ENCODE measurements at places on chromosomes 13 and 19.

GRCh38 chr19:2771786-2772674, 11.0 kb downstream of the SGTA start:
- DNase-seq = no peak

DNA sequence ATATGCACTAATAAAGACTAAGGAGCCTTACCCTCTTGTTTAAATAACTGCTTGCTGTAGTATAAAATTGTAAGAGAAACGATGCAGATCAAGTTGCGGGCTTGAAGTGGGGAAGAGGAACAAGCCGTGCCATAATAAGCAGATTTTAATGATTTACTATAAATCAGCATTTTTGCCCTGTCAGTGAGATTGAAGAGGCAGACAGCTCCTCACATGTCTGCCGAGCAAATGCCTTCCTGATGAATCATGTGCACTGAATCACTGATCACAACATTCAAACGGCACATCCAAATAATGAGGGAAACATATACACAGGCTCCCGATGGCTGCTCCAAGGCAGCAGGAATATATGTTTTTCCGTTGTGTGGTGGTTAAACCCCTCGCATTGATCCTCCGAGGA, 282.9 kb downstream of the TSHZ3 start:
- no peak for DNase-seq

GRCh38 chr19:6678690-6679109, 8.7 kb upstream of the TNFSF14 start:
- no peak for DNase-seq

DNA sequence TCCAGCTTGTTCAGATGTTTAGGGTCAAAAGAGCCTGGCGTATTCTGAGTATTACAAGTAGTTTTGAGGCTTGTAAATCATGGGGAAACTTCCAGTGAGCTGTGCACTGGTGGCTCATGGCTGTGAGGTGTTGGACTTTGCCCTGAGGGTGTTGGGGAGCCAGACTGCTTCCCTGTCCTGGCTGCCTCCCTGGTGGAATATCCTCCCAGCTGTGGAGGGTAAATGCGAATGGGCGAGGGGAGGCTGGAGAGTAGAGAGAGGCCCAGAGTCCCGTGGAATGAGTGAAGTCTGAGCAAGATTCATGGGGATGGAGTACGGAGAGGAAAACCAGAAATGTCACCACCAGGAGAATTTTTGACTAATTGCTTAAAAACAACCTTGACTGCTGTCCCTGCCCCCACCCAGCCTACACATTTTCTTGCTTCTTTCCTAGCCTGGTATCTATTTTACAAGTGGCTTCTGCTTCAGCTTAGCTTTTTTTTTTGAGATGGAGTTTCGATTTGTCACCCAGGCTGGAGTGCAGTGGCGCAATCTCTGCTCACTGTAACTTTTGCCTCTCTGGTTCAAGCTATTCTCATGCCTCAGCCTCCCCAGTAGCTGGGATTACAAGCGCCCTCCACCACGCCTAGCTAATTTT, 3.7 kb downstream of the SNRPA start:
- no peak for DNase-seq

DNA sequence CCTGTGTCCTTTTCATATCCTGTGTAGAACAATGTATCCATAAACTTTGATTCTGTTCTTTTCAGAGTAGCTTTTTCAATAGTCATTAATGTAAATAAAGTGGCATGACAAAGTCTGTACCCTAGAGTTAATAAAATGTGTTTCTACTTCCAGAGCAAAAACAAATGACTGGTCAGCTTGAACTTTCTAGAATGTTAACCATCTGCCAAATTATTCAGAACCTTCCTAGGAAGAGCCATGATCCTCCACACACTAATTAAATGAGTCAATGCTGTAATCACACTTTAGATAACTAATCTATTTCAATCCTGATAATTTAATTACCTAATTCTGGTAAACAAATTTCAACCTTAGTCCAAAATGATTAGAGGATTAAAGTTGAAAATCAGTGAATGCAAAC, 73.2 kb downstream of the DIAPH3 start:
- DNase-seq = no peak

DNA sequence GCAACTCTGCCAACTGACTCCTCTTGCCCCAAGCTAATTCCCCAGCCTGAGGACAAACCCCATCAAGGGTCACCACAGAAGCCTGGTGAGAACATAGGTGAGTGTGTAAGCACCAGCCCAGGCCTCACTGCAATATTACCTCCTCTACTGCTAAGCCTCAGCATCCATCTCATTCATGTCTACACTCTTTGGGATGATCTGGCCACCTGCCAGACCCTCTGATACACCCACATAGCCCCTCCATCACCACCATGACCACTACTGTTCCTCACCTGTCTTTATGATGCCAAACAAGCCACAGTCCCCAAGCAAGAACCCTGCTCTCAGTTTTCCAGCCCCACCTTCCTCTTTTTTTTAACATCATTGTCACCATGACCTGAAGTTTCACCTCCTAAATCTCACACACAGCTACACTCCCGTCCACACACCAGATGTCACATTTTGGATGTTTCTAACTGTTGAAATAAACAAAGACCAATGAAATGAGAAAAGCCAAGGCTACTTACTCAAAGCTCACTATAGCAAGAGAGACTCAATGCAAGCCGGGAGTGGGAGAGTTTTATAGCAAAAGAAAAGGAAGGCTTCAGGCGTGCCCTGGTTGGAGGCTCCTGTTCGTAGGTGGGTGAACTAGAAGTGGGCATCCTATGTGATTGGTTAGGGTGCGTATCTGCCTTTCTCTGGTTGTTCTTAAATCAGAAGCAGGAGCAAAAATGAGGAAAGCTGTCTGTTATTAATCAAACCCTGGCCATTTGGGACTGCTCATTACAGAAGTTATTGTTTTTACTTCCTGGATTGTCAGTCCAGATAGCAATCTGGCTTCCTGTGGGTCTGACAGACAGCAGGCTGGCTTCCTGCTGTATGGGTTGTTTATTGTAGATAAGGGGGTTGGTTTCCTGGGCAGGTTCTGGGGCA, 2.0 kb downstream of the ZNF792 start:
- no peak for DNase-seq

- peak; percentile 77 for DNase-seq
Measured at GRCh38 chr13:35672611-35673010, 196.1 kb upstream of the MAB21L1 start.

GRCh38 chr19:3471954-3472655, 8.2 kb downstream of the SMIM24 start:
- no peak for DNase-seq

GRCh38 chr13:42413484-42413815, 141.5 kb downstream of the AKAP11 start:
- no peak for DNase-seq

DNA sequence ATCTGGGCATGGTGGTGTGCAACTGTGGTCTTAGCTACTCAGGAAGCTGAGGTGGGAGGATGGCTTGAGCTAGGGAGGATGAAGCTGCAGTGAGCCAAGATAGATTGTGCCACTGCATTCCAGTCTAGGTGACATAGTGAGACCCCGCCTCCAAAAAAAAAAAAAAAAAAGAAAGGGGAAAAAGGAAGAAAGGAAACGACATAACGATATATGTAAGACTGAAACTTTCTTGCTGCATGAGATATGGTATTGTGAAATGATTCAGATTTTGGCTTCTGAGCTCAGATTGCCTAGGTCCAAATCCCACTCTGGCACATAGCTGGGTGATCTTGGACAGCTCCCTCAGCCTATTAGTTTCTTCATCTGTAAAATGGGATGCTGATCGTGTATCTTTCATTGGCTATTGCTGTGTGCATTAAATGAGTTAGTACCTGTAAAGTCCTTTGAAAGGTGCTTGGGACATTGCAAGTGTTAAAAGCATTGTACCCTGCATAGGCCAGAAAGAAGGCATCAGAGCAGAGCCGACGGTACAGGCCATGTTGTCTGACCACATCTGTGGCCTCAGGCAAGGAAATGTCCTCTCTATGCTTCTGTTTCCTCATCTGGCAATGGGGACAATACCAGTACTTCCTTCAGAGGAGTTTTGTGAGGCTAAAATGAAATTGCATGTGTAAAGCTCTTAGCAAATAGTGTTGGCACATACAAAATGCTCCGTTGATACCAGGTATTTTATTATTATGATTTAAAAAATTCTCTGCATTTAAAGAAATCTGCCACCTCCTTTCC, 32.6 kb upstream of the SLC46A3 start:
- no peak for DNase-seq

- DNase-seq = no peak
Measured at GRCh38 chr13:97282705-97283104, 60.6 kb downstream of the MBNL2 start.

DNA sequence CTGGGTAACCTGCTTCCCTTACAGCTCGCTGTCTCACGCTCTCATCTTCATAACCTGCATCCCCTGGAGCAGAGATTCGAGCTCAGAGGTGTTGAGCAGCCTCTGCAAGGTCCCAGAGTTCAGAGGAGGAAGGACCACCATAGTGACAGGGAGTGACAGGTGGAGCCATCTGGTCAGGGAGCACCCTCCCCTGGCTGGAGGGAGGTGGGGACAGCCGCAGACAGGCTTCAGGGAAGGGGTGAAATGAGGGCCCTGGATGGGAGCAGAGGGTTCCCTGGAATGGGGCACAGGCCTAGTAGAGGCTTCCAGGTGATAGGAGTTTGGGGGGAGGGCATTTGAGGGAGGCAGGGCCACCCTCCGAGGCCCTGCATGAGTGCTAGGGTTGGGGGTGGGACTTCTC, 82.1 kb downstream of the ZNF429 start:
- DNase-seq = no peak

DNA sequence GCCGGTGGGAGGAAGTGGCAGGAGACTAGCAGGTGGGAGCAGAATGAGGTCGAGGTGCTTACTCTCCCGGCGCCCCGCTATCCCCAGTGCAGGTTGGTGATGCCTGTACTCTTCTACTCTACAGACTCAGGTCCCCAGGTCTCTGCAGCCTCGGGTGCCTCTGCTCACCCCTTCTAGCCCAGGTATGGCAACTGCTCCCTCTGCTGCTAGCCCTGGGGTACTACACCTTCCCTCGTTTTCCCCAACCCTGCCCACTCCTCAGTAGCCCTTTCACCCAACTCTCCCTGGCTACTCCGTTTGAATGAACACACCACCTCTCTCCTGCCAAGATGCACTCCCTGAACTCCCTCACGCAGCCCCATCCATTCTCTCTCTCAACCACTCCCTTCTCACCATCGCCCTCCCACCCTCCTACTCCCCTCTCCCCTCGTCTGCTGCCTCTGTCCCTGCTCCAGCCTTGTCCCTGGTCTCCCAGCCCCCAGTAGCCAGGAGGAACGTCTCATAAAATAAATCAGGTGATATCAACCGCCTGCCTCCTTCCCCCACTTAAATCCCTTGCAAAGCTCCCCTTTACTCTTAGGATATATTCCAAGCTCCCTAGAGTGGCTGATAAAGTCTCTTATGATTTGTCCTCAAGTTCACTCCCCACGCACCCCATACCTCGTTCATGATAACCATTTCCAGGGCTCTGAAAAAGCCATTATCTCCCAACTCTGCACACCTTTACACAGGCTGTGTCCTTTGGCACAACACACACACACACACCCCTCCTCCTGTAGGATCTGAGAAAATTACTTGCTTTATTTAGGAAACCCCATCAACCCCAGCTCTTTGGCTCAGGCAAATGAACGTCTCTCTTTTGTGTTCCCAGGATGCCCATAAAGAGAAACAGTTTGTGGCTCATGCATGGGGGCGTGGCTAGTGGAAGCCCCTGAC, 8.2 kb upstream of the MEIS3 start:
- peak; percentile 37 for DNase-seq

DNA sequence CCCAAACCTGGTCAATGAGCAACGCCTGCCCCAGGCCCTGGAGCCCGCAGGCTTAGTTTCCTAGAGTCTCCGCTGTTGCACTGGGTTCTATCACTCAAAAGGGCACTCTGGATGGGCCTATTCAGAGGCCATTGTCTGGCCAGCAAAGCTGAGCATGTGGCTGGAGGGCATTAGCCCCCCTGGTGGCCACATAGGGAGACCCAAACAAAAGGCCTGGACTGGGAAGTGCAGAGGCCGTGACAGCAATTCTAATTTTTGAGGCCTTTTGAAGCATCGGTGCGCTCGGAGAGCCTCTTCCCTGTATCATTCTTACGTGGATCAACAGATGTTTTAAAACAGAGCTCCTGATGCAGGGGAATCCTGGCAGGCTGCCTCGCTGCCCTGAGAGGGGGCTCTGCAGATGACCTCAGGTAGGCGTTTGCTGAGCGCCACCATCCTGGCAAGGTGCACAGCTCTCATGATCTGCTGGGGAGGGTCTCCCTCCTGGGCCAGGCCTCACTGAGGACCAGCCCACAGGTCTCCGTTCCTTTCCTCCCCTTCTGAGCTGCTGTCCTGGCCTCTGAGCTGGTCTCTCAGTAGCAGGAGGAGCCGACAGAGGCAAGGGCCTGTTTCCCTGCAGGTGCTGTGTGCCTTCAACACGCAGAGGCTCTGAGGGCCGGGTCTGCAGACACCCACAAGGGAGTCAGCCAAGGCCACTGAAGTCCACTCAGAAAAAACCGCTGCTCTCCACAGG, 190.5 kb downstream of the URI1 start:
- DNase-seq = no peak

DNA sequence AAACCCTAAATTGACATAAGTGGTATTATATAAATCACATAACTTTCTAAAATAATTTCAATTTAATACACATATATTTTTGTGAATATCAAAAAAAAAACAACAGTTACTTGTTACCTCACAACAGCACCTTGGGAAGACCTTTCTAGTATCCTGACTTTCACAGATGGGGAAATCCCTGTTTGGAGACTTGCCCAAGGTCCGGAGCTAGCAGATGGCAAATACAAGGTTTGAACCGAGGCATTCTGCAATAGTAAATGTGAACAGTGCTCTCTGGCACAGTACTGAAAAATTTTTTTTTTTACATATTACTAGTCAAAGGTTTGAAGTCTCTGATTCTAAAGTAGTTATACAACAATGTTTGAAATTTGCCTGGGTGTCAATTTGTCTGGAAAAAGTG, 104.5 kb downstream of the SUCLA2 start:
- no peak for DNase-seq

GRCh38 chr13:37914781-37915391, 45.3 kb upstream of the TRPC4 start:
- no peak for DNase-seq

- no peak for DNase-seq
Measured at GRCh38 chr13:45368005-45368404, 27.0 kb upstream of the TPT1 start.

DNA sequence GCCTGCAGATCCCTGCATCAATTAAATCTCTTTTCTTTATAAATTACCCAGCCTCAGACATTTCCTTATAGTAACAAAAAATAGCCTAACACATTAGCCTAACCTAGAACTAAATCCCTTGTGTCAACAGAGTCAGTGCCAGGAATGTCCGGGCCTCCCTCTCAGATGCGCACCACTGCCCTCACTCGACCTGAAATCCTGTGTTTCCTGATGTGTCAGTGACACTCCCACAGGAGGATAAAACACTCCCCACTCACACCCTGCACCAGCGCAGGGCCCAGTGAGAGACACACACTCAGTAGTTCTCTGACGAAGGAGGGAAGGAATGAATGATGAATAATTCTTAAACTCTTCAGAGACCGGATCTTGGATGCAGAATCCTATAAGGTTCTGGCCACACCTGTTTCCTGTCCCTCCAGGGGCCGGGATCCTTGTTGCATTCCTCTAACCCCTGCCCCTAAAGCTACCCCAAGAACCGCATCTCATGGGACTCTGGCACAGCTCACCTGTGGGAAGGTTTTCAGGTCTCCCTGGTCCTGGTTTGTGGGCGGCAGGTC, 3.1 kb downstream of the CEACAM3 start:
- DNase-seq = no peak
